ENCODE measurements at places on chromosomes 1 and 21. TPM values are rescaled to one million over a fixed set of nuclear protein-coding genes. Genes with fewer than 3 reads are reported as not detected.

The ABCA4 gene
- total RNA-seq = under 0.01 TPM

The RHCE gene
- total RNA-seq = 0.26 TPM

The SGIP1 gene
- total RNA-seq = 3.1 TPM

The UTP25 gene
- 5.7 TPM for total RNA-seq

The SHE gene
- 2.6 TPM for total RNA-seq

The TMEM9 gene
- 70.5 TPM for total RNA-seq

The CXADR gene
- 41.9 TPM for total RNA-seq

DNA sequence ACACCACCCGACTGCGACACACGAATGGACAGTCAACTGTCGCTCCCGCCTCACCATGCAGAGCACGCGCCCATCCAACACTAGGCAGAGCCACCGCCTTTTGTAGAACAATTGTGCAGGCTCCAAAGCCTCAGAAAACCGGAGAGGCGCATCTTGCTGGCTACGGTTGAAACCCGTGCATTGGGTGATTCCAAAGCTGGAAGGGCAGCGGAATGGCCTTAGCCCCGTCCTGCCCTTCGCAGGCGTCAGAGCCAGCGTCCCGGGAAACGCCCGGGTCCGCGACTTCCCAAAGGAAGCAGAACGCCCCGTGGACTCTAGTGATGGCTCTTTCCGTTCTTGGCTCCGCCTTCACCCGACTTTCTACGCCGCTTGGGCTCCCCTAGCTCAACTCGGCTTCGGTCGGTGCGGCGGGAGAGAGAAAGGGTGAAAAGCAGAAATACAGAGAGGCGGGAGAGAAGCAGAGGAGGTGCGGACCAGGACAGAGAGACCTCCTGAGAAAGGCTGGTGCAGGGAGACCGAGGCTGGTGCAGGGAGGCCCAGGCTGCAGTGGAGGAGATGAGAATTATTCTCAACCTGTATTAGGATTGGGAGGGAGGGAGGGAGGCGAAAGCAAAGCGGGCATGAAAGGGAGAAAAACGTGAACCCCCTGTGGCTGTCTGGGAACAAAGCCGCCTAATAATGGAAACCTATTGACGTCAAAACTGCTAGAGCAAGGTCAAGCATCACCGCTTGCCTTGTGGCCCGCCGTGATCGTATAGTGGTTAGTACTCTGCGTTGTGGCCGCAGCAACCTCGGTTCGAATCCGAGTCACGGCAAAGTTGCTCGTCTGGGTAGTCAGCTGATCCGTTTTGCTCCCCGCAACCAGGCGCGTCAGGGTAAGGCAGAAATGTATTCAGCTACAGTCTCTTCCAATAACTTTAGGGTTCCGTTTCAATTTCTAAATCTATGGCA is 99.5 kb downstream of the PRKAB2 start:
- H3K4me3 ChIP-seq = no peak overlapping the region
- no peak for DNase-seq
- H3K36me3 ChIP-seq = no peaks in the 10 kb centered on the region

DNA sequence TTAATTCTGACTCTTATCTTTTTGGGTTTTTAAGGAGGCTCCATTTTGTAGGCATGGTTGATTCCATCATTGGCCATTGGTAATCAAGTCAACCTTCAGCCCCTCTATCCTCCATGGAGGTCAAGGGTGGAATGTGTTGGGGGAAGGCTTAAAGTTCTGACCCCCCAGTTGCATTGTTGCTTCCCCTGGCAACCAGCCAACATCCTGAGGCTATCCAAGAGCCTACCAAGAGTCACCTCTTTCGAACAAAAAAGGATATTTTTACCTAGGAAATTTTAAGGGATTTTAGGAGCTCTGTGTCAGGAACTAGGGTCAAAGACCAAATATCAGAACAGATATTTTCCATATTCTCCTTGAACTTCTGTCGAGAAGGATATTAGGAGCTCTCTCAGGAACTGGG is 251.8 kb downstream of the RYR2 start:
- no peaks in the 10 kb centered on the region for H3K4me1 ChIP-seq
- DNase-seq = no peak
- H3K27ac ChIP-seq = no peak overlapping the region
- H3K27me3 ChIP-seq = no peaks in the 10 kb centered on the region

DNA sequence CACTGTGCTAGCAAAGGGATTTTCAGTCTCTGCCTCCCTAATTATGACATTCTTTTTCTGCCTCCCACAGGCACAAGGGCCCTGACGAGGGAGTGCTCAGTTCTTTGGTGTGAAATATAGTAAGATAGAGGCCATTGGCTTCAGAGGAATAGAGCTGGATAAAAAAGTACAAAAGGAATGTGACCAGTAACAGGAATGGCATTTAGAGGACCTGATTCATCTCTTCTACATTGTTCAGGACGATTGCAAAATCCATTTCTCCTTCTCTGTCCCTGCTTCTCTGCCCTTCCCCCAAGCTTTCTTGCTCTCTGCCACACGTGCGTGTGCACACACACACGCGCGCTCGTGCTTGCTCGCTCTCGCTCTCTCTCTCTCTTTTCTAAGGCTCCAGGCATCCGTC is 668.2 kb downstream of the KIF26B start:
- H3K4me3 ChIP-seq = no peak overlapping the region
- no peaks in the 10 kb centered on the region for H3K27me3 ChIP-seq
- DNase-seq = no peak
- H3K36me3 ChIP-seq = no peaks in the 10 kb centered on the region
- H3K27ac ChIP-seq = no peak overlapping the region
- no peaks in the 10 kb centered on the region for H3K4me1 ChIP-seq

GRCh38 chr1:183622884-183623785 is 12.4 kb downstream of the ARPC5 start:
- no peaks in the 10 kb centered on the region for H3K27me3 ChIP-seq
- no peaks in the 10 kb centered on the region for H3K36me3 ChIP-seq
- H3K27ac ChIP-seq = no peak overlapping the region
- peaks cover 26% of the 10 kb centered on the region for H3K4me1 ChIP-seq
- DNase-seq = peak; percentile 50

- no peaks in the 10 kb centered on the region for H3K4me1 ChIP-seq
- H3K27ac ChIP-seq = peak overlapping the region; percentile 38
- DNase-seq = no peak
- H3K36me3 ChIP-seq = no peaks in the 10 kb centered on the region
- H3K27me3 ChIP-seq = no peaks in the 10 kb centered on the region
Measured at GRCh38 chr1:243354511-243355153, 98.8 kb downstream of the SDCCAG8 start.

- peak; percentile 50 for DNase-seq
- no peaks in the 10 kb centered on the region for H3K36me3 ChIP-seq
- no peaks in the 10 kb centered on the region for H3K27me3 ChIP-seq
- H3K4me3 ChIP-seq = no peak overlapping the region
Measured at GRCh38 chr1:12052008-12052573, 11.0 kb upstream of the TNFRSF8 start.

GRCh38 chr1:17212009-17212408 is 7.1 kb downstream of the PADI1 start:
- H3K27me3 ChIP-seq = no peaks in the 10 kb centered on the region
- peak; percentile 54 for DNase-seq
- peaks cover 12% of the 10 kb centered on the region for H3K4me1 ChIP-seq
- no peaks in the 10 kb centered on the region for H3K36me3 ChIP-seq
- no peak overlapping the region for H3K27ac ChIP-seq

- no peaks in the 10 kb centered on the region for H3K27me3 ChIP-seq
- no peak overlapping the region for H3K4me3 ChIP-seq
Measured at GRCh38 chr1:17434016-17434415, 5.5 kb downstream of the RCC2 start.

DNA sequence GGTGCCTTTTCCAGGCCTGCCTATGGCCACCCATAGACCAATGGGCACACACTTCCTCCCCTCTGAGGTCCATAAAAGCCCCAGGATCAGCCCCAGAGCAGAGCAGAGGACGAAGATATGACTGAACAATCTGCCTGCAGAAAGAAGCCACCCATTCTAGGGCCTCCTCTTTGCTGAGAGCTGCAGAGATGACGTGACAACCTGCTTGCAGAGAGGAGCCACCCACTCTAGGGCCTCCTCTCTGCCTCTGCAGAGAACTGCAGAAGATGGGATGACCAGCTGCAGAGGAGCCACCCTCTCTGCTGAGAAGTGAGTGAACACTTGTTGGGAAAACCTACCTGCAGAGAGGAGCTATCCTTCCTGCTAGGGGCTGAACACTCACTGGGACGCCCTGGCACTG is 79.7 kb downstream of the SCMH1 start:
- no peak overlapping the region for H3K27ac ChIP-seq
- no peaks in the 10 kb centered on the region for H3K36me3 ChIP-seq
- H3K4me1 ChIP-seq = no peaks in the 10 kb centered on the region
- H3K27me3 ChIP-seq = no peaks in the 10 kb centered on the region
- no peak for DNase-seq

DNA sequence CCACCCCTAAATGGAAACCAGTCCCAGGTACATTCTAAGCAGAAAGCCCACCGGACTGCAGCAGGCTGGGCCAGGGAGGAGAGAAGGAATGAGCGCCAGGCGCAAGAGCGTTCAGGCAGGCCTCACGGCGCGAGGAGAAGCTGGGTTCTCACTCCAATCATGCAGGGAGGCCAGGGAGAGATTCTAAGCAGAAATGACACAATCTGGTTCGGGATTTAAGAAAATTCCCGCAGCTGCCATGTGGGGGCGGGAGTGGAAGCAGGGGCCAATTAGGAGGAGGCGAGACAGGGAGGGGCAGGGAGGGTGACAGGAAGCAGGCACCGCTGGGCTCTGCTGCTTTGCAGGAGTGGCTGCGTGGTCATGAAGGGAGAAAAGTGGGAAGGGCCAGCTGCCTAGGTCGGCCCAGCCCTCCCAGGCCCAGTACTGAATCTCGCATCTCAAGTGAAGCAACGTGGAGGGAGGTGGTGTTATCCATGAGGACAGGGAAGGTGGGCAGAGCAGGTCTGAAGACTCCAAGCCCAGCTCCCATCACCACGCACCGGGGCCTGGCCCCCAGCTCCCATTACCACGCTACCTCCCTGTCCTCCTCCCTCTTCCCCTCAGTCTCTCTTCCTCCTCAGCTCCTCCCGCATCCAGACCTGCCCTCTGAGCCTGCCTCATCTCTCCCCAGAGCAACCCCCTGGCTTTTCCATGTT is 11.8 kb downstream of the NPHP4 start:
- no peak overlapping the region for H3K4me3 ChIP-seq
- no peak overlapping the region for H3K27ac ChIP-seq
- no peaks in the 10 kb centered on the region for H3K4me1 ChIP-seq
- H3K36me3 ChIP-seq = no peaks in the 10 kb centered on the region
- H3K27me3 ChIP-seq = no peaks in the 10 kb centered on the region
